CD4-positive, alpha-beta T cell treated with Interleukin-21 for 1 hour (primary cell): ENCODE measurements at places on chromosomes 6 and 20.

DNA sequence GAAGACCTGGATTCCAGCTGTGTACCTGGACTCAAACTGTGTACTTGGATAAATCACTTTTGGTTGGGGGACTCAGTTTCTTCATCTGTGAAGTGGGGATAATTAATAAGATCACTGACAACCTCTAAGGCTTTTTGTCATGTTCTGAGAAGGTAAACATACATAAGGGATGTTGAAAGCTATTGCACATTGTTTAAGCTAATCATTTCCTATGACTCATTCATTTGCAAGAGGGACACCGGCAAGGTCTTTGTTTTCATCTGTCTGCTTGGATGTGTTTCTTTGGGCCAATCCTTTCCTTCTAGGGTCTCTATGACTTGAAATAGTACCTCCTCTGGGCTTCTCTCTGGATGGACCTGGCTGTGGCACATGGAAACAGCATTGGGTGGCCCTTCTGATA is 6.8 kb downstream of the PROKR2 start:
- DNase-seq, result no peak

- DNase-seq, result no peak
Observed at GRCh38 chr20:23260181-23260840, 90.3 kb upstream of the NXT1 start.

DNA sequence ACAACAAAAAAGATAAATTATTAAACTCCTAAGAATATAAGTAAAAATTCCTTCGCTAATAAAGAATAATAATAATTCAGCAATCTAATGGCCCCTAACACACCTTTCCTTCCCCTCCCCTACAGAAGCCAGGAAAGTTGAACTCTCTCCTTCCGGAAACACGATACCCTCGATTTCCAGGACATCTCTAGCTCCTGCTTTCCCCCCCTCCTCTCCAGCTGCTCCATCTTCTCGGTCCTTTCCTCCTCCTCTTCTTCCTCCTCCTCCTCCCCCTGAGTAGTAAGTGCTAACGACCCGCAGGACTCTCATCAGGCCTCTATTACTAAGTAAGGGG is 603 bp downstream of the TASP1 start:
- no peak for DNase-seq

DNA sequence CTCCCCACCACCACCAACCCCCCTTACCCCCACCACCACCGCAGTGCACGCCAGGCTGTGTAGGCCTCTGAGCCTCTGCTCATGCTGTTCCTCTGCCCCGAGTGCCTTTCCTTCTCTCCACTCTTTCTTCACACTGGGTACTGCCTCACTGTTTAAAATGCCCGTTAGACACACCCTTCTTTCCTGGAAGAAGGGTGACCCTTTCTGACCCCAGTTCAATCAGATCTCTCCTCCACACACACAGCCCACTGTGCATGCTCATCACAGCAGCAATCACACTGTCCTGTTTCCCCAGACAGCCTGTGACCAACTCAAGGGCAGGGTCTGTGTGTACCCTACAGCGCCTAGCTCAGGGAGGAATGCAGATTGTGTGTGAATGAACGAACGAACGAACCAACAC is 10.0 kb downstream of the TMEM74B start:
- no peak for DNase-seq

GRCh38 chr6:89138173-89138572 is 7.7 kb upstream of the PM20D2 start:
- DNase-seq, result no peak

DNA sequence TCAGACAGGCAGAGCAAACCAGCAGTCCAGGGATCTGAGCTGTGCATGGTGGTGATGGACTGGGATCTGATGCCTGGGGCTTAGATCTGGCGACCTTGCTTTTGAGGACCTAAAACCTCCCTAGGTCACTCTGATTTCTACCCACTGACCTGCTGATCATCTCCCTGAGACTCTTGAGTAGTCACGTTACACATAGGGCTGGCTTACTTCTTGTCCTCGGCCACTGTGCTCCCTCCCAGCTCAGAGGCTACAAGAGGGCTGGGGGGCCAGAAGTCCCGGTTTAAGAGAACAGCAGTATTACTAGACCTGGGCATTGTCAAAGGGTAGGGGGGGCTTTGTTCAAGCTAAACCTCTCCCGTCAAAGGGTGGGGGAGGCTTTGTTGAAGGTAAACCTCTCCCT is 5.5 kb downstream of the DYNLT1 start:
- no peak for DNase-seq

- no peak for DNase-seq
Observed at GRCh38 chr6:54903884-54904283, 57.3 kb downstream of the FAM83B start.

DNA sequence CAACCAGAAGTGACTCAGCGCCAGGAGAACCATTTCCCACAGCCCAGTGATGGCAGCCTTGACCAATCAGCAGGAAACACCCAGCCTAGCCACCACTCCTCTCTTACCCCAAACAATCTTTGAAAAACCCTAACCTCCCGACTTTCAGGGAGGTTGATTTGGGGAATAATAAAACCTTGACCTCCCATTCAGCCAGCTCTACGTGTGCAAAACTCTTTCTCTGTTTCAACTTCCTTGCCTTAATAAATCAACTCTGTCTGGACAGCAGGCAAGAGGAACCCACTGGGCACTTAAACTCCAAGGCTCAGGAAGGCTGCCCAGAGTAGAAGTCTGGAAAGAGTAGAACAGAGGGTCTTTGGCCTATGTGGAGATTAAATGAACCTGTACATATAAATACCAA is 35.0 kb downstream of the SERPINB1 start:
- DNase-seq, result no peak

DNA sequence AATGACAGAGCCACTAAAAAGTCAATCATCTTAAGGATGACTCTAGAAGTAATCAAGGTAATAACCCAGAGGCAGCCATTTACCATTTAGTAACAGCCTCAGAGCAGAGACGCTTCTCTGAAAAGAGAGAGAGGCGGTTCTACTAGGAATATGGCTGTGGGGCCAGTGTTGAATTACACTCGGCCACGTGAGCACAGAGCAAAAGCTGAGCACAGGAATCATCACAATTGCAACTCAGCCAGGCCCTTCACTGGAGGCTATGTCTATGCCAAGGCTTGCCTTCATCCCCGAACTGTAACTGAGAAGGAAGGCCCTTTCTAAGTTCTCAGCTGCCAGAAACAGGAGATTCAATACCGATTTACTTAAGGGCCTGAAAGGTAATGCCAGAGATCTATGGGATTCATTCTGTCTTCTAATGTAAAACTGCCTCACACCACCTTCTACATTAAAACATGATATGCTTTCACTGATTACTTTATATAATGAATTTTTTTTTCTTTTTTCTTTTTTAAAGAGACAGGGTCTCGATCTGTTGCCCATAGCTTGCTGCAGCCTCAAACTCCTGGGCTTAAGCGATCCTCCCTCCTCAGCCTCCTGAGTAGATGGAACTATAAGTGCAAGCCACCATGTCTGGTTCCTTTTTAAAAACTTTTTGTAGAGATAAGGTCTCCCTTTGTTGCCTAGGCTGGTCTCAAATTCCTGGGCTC is 67.6 kb downstream of the NUDT3 start:
- no peak for DNase-seq

DNA sequence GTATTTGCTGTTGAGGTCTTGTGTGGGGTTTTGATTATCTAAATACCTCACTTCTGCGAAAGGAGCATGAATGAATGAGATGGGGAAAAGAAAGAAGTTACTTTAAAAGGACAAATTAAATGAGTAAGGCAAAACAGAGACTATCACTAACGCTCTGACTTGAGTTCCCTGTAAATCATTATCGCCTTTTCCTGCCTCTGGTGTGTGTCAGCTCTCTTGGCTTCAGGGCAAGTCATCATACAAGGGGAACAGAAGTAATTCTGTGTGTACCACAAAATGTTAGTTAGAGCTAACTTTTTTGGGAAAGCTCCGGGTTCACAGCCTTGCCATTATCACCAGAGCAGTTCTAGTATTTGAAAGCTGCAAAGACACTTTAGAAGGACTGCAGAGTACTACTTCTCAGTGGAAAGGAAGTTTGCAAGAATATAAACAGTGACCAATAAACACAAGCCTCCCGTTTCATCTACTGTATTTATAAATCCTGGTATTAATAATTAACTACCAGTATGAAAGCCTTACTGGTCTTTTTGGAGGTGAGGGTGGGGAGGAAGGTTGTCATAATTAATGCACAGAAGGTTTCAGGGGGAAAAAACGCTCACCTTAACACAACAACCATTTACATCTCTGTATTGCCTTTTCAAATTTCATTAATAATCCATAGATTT is 1.2 kb downstream of the DZANK1 start:
- no peak for DNase-seq

DNA sequence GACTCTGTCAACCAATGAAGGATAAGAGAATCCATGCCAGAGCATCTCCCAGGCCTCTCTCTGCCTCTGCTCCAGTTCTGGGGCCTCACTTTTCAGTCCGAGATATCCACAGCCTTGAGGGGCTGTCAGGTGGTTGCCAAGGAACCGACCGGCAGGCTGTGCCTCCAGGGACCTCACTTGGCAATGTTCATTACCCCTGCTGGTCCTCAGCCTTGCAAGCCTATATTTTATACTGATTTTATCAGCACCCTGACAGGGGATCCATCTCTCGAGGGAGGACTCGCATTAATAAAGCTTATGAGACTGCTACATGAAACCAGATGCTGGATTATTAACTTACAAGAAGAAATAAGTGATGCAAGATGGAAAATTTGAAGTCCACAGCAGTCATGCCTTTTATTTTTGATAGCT is 39.9 kb downstream of the TMC2 start:
- DNase-seq, result no peak
